ENCODE measurements at places on chromosomes 2 and 18. TPM values are rescaled to one million over a fixed set of nuclear protein-coding genes. Genes with fewer than 3 reads are reported as not detected.

Gene CCDC178
- not detected for total RNA-seq

Gene UGT1A3
- total RNA-seq: not detected

Gene NRP2
- 84.6 TPM for total RNA-seq

Gene G6PC2
- not detected for total RNA-seq

Gene ATP6V1C2
- not detected for total RNA-seq

Gene ACADL
- not detected for total RNA-seq

Gene CABYR
- 12.0 TPM for total RNA-seq

Gene RAB6D
- not detected for total RNA-seq

Gene PRSS56
- total RNA-seq: not detected

Gene DOK6
- total RNA-seq: 0.52 TPM

Gene POTEJ
- total RNA-seq: not detected

Gene SAG
- not detected for total RNA-seq

Gene CABLES1
- total RNA-seq: 9.0 TPM

Gene CNDP1
- total RNA-seq: not detected

Gene LYPD6B
- total RNA-seq: 28.8 TPM

Gene UGT1A10
- not detected for total RNA-seq

Gene ALPP
- 0.59 TPM for total RNA-seq

Gene SLC9A4
- total RNA-seq: not detected

Gene CYP27A1
- 2.7 TPM for total RNA-seq

Gene VWA3B
- not detected for total RNA-seq

Gene FZD7
- total RNA-seq: 39.8 TPM

Gene ALK
- 0.37 TPM for total RNA-seq

Gene LOXL3
- total RNA-seq: 43.9 TPM

Gene VIT
- 34.0 TPM for total RNA-seq

Gene KLHL14
- not detected for total RNA-seq

Gene TBR1
- total RNA-seq: not detected

Gene TSPYL6
- total RNA-seq: not detected

Gene ACVR1
- total RNA-seq: 6.4 TPM

Gene CHMP1B
- total RNA-seq: 33.0 TPM

Gene PLB1
- total RNA-seq: 1.5 TPM

Gene IL36A
- total RNA-seq: not detected

Gene TCF23
- not detected for total RNA-seq

Gene HS1BP3
- 12.1 TPM for total RNA-seq

Gene IL18R1
- not detected for total RNA-seq

Gene SERPINB12
- not detected for total RNA-seq

Gene PLCD4
- total RNA-seq: 0.39 TPM

Gene ITGB6
- 1.6 TPM for total RNA-seq

Gene STON1
- total RNA-seq: 3.7 TPM

Gene BARD1
- total RNA-seq: 24.2 TPM

Gene TRABD2A
- 3.7 TPM for total RNA-seq

Gene CCDC150
- 3.7 TPM for total RNA-seq

Data from M059J (cell line).